ENCODE measurements at places on chromosomes 6 and 20.
A peak's percentile ranks its signal among the peaks of the same experiment; 100 is the strongest.

GRCh38 chr20:51359947-51360346 is 182.6 kb downstream of the NFATC2 start:
- ATAC-seq = no peak

DNA sequence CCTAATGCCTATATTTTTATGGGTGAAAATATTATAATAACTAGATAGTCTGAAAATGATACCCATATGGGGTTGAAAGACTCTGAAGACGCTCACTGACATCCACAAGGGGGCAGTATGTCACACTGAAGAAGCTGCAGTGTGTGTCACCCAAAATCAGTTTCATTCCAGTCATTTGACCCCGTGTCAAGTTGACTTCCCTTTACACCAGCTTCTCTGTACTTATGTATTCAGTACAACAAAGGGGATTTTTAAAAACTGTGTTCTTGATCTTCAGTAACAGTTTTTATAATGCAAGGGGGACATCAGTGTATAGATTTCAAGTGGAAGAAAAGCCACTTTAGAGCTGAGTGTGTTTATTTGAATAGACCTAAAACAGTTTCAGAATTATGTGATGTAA is 19.3 kb downstream of the FAXC start:
- peak; percentile 89 for ATAC-seq

- ATAC-seq = no peak
These were observed 33.3 kb upstream of the TPBG start for GRCh38 chr6:82330171-82330804.

DNA sequence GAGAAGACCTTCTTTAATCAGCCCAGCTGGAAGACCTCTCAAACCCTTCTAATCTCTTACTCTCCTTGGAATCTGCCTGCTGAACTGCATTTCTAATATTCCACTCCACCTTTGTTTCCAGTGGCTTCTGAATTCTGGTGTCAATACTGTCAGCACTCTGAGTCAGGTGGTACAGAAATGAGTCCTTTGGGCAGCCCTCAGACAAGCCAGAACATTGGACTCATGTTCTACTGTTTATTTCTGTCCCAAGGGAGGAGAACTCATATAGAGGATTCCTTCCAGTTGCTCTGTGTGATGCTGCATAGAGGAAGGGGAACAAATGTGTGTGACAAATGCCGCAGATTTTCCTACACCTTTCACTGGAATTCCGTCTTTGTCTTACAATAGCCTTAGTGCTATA is 114.8 kb downstream of the PHF3 start:
- no peak for ATAC-seq

DNA sequence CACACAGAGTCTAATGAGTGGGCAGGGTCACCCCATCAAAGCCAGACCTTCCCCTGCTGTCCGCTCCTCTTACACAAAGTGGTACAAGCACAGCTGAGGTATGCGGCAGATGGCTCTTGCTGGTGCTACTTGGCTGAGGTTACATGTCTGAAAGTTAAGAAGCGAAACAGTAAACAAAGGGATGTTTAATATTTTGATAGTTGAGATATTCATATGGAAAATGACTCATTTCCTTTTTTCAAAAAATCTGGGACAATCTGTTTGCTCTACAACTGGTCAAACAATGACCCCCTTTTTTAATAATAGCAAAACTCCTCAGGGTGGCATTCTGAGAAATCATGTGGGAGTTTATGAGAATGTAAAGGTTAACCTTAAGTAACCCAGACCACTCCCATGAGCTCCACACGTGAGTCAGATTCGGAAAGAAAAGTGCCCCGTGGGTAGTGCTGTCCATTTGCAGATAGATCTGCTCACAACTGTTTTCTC is 245.3 kb downstream of the TBXT start:
- no peak for ATAC-seq

- ATAC-seq = no peak
These were observed 158.0 kb downstream of the PHF3 start for GRCh38 chr6:63793465-63794137.

DNA sequence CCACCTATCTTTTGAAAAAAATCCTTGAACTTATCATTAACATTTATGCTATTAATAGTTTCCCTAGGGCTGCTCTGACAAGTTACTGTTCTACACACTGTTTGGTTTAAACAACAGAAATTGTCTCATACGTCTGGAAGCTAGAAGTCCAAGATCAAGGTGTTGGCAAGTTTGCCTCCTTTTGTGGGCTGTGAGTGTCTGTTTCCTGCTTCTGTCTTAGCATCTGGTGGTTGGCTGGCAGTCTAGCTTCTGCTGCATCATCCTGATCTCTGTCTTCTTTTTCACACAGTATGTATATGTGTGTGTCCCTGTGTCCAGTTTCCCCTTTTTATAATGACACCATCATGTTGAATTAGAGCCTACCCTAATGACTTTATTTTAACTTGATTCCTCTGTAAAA is 154.8 kb downstream of the RPS12 start:
- no peak for ATAC-seq

- no peak for ATAC-seq
These were observed 204.5 kb downstream of the ZDHHC14 start for GRCh38 chr6:157585274-157586087.

GRCh38 chr6:15842727-15843117 is 179.9 kb upstream of the DTNBP1 start:
- no peak for ATAC-seq

Measured in activated CD4-positive, CD25-positive, alpha-beta regulatory T cell treated with anti-CD3 and anti-CD28 coated beads, Interleukin-2, amount 50 U/mL, for 24 hours (primary cell).